ENCODE measurements at places on chromosomes 16 and 17. TPM values are rescaled to one million over a fixed set of nuclear protein-coding genes. Genes with fewer than 3 reads are reported as not detected.

Gene CNGB1
- not detected for total RNA-seq

Gene PIPOX
- 0.52 TPM for total RNA-seq

Gene EMP2
- total RNA-seq = 52.8 TPM

- peaks cover 27% of the 10 kb centered on the region for H3K4me1 ChIP-seq
- no peak for ATAC-seq
- no peak overlapping the region for H3K4me3 ChIP-seq
- no peak overlapping the region for H3K27ac ChIP-seq
Observed at GRCh38 chr16:3183445-3184139, 4.4 kb upstream of the OR1F1 start.

DNA sequence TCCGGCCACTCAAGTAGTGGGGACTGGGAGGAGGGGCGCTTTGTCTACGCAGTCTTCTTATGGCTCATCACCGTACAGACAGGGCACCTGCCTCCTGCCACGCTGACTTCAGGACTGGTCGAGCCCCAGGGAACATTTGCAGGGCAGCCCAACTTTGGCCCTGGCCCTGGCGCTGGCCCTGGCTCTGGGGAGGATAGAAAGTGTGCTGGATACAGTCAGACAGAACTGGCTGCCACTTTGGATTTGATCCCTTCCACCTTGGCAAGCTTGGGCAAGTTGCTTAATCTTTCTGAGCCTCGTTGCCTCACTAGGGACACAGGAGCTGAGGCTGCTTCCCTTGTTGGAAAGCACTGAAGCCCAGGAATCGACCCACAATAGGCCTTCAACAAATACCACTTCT lies 13.6 kb downstream of the LGALS9 start:
- H3K27me3 ChIP-seq = no peaks in the 10 kb centered on the region
- no peak overlapping the region for H3K4me3 ChIP-seq
- H3K36me3 ChIP-seq = no peaks in the 10 kb centered on the region
- H3K4me1 ChIP-seq = no peaks in the 10 kb centered on the region

- H3K36me3 ChIP-seq = peaks cover 42% of the 10 kb centered on the region
- no peaks in the 10 kb centered on the region for H3K27me3 ChIP-seq
- ATAC-seq = no peak
- H3K27ac ChIP-seq = no peak overlapping the region
Observed at GRCh38 chr16:27638833-27639560, 89.1 kb downstream of the KATNIP start.

GRCh38 chr17:73474370-73474988 lies 162.7 kb upstream of the CDC42EP4 start:
- H3K36me3 ChIP-seq = no peaks in the 10 kb centered on the region
- no peak overlapping the region for H3K27ac ChIP-seq
- peaks cover 8% of the 10 kb centered on the region for H3K4me1 ChIP-seq
- no peak overlapping the region for H3K4me3 ChIP-seq
- peaks cover 59% of the 10 kb centered on the region for H3K27me3 ChIP-seq
